ENCODE measurements at places on chromosomes 12 and 14.

DNA sequence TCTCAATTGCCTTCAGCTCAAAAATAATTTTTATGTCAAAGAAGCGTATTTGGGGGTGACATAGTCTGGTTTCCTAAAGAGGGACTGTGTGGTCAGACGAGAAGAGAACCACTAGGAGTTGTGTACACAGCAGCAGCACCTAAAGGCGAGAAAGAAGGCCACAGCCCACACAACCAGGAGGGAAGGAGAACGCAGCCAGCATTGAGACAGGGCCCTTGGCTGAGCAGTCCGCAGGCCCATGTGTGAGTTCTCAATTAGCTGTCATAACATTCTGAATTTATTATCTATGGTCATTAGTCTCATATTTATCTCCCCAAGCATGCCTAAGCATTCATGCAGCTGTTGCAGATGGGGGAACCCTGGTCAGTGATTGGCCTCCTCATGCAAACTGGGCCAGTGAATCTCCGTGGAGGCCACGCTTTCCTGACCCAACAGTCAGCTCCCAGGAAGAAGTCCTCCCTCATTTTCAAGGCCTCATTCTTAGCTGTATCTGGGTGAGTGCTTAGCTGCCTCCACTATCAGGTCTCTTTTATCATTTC lies 81.2 kb upstream of the ATF7IP start:
- no peak for DNase-seq

- no peak for DNase-seq
These were observed 359.6 kb downstream of the BMP4 start for GRCh38 chr14:53596853-53597525.

GRCh38 chr12:28780960-28781359 lies 368.1 kb upstream of the FAR2 start:
- DNase-seq = no peak

GRCh38 chr12:28130625-28131598 lies 59.3 kb upstream of the CCDC91 start:
- DNase-seq = no peak

GRCh38 chr14:29216268-29217232 lies 450.0 kb downstream of the FOXG1 start:
- DNase-seq = no peak

- DNase-seq = no peak
These were observed 181.2 kb upstream of the NRXN3 start for GRCh38 chr14:77988970-77989369.

DNA sequence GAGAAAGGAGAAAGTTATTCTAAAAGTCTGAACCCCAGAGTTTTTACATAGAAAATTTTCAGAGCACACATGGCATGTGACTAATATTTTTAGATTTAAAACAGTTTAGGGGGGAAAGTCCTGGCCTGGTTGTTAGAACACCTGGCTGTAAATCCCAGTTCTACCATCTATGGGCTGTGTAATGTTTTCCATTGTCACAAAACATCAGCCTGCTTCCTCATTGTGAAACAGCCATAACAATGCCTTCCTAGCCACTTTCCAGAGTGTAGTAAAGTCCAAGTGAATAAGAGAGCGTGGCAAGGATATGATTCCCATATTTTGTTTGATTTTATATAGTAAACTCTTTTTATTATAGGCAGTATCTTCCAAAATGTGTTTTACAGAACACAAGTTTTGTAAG lies 310.0 kb upstream of the DCN start:
- no peak for DNase-seq

DNA sequence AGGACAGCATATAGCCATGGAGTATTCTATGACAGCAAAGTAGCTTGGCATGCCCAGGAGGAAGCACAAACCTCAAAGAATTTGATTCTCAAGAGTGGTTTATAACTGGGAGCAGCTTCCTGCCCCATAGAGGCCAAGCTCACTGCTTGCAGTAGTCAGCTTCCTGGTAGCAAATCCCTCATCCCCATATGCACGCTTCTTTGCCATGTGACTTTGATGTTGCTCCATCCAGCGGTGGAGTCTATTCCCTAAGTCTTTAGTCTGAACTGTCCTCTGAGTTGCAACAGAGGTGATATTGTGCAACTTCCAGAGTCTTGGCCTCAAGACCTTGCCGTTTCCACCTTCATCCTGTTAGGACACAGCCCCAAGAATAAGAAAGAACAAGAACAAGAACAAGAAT lies 996.8 kb upstream of the TMEM132C start:
- no peak for DNase-seq

DNA sequence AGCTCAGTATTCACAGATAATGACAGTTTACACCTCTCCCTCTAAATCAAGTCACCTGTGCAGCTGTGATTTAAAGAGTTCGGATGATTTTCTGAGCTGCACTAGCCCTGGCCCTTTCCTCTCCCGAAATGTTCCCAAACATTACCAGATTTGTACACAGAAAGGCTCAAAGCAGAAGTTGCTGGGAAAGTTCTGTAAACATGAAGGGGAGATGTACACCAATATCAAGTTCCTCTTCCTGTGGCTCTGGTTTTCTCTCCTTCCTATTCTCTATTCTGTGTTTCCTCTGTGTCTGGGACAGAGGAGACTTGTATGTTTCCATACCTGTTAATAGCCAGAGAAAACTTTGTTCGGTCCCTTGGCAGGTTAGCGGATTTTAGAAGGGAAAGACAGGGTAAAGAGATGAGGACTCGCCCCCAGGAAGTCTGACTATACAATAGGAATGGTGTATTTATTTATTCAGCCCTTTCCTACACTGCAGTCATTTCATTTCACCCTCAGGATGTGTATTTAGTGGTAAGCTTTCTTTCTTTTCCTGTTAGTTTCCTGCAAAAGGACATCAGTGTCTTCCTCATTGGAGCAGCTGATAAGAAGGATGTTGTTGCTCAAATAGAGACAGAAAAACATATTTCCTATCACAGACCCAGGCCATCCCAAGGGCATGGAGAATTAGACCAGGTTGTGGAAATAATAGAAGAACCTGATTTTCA lies 7.6 kb upstream of the NUMB start:
- DNase-seq = no peak

DNA sequence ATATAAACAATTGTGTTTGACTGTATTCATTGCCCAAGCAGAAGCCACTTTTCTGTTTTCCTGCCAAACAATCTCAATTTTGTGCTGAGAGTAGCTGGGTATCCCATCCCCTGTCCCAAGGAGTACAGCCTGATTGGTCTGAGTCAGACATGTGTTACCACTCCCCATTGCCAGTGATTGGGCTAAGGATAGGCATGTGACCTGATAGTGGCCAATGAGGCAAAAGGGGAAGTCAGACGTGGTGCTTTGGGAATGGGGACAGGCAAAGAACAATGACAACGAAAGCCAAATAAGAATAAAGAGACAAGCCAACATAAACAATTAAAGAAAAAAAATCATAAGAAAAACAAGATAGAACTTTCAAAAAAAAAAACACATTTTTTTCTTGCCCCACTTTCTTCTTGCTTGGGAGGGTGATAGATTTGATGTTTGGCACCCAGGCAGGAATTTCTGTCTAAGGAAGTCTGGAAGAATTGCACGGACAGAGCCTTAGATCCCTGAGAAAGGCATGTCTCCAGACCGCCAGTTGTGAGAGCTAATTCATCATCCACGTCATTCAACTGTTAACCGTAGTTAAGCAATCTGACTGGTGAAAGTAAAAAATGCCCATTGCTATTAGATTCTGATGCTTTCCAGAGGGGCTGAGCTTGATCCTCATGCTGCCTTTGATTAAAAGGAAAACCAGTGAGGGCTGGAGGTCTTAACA lies 626.6 kb upstream of the TMEM132C start:
- DNase-seq = no peak

GRCh38 chr14:89386212-89386886 lies 30.7 kb downstream of the FOXN3 start:
- no peak for DNase-seq

- DNase-seq = no peak
These were observed 106.2 kb downstream of the IGF1 start for GRCh38 chr12:102374190-102374589.

GRCh38 chr12:123488539-123489230 lies 30.7 kb downstream of the SNRNP35 start:
- DNase-seq = no peak

DNA sequence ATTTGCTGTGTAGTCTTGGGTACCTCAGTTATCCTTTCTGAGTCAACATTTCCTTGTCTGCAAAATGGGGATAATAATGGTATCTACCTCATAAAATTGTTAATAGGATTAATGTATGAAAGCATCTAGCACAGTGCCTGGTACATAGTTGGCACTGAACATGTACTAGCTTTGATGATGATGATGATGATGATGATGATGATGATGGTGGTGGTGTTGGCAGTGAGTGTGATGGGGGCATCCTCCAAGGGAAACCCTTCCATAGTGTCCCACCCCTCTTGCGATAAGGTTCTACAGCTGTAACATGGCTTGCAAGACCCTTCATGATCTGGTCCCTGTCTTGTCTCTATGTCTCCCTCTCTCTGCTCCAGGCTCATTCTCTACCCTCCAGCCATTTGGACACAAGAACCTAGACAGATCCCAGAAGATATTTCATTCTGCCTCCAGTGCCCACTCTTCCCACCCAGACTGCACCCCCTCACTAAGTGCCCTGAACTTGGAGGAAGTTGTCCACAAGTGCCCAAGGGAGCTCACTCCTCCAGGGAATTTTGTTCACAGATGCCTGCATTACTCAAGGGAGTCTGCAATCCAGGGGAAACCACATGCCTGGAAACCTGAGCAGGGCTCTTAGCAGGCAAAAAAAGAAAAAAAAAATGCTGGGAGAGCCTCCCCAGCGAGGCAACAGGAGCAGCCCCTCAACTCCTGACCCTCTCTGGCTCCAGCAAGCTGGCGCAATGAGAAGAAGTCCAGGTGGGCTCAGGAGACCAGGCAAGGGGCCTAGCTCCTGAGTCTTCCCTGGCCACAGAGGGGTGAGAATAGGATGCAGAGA lies 10.1 kb upstream of the BDKRB1 start:
- DNase-seq = no peak

GRCh38 chr14:60101786-60102185 lies 10.1 kb downstream of the PCNX4 start:
- no peak for DNase-seq

DNA sequence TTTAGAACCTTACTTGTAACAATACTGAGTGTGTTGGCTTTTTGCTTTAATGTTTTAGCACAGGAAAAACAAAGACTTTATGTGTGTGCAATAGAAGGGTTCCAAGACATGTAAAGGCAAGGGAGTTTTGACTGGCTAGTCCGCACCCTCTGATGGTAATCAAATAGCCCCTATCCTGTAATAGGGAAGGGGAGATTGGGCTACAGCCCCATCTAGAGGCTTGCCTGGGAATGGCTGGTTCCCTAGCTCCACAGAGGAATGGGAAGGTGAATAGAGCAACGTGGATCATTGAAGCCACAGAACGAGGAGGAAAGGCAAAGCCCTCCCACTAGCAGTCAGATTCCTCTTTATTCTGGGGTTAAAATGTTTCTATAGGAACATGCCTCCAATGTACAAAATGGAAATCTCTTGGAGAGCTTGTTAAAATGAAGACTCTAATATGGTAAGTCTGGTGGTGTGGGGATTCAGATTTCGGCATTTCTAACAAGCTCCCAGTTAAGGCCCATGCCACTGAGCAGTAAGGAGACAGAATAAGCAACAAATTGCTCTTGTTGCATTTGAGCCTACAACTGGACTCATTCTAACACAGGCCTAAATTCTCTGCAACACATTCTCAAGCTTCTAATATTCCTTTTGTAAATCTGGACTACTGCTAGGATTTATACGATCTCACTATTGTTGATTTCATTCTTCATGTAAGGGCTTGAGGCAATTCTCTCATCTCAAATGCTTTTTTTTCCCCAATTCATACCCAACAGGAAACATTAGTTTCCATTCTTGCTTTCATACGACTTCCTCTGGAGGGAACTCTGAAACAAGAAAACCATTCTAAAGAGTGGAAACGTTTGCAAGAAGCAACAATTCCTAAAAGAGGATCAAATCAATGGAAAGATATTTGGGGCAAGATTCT lies 57.1 kb downstream of the NIN start:
- DNase-seq = no peak

GRCh38 chr12:40971911-40972310 lies 216.2 kb upstream of the PDZRN4 start:
- DNase-seq = no peak

- DNase-seq = no peak
These were observed 36.5 kb downstream of the FOS start for GRCh38 chr14:75315144-75315543.

- DNase-seq = no peak
These were observed 50.3 kb upstream of the DICER1 start for GRCh38 chr14:95207475-95208233.

GRCh38 chr14:69633238-69633637 lies 21.8 kb downstream of the SUSD6 start:
- DNase-seq = no peak

GRCh38 chr14:58301416-58301815 lies 3.1 kb downstream of the ARID4A start:
- DNase-seq = no peak

DNA sequence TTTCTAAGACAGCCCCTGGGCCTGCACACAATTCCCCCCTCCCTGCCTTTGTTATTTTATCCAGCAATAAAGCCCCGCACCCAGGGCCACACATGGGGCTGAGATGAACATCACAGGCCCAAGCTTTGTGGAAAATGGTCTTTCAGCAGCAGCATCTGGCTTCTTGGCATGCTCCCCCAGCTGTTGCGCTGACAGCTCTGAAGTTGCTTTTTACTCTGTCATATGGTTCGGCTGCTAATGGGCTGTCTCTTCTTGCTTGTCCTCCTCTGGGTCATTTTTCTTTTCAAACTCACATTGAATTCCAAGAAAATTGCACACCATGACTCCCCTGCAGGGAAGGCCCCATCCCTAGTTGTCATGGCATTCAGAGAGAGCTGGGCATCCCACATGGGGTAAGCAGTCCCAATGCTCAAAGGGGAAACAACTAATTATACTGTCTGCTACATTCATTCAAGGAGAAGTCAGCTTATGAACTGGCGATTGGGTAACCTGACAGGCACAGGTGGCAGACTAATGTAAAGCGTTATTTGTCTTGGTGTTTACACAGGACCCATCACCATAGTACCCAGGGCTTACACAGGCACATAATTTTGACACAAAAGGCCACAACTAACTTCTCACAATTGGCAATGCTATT lies 74.0 kb upstream of the CDKN3 start:
- no peak for DNase-seq

DNA sequence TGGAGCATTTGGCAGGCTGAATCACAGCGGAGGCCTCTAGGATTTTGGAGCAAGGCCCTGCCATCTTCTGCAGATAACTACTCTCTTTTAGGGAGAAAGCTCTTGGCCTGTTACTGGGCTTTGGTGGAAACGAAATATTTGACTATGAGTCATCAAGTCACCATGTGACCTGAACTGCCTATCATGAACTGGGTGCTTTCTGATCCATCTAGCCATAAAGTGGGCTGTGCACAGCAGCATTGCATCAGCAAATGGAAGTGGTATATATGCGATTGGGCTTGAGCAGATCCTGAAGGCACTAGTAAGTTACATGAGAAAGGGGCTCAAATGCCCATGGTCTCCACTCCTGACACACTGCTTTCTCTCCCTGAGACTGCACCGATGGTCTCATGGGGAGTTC lies 21.1 kb downstream of the GYS2 start:
- no peak for DNase-seq

DNA sequence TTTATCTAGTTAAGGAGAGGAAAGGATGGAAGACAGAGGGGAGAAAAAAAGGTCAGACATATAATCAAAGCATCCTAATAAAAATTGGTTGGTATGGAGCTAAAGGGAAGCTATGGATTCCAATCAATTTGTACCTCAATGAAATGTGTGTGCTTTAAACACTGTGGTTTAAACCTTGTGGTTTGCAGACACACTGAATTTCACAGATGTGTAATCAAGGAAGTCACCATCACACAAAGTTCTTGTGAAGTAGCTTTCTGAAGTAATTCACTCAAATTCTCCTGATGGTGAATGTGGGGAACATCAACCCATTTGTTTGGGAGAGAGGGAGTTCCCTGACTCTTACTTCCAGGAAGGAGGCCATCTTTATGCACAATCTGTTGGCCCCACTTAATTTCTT lies 243.3 kb upstream of the KRR1 start:
- no peak for DNase-seq
